ENCODE measurements at places on chromosomes 3 and 15.

GRCh38 chr3:31285833-31286486 is 246.8 kb upstream of the STT3B start:
- no peak for DNase-seq

DNA sequence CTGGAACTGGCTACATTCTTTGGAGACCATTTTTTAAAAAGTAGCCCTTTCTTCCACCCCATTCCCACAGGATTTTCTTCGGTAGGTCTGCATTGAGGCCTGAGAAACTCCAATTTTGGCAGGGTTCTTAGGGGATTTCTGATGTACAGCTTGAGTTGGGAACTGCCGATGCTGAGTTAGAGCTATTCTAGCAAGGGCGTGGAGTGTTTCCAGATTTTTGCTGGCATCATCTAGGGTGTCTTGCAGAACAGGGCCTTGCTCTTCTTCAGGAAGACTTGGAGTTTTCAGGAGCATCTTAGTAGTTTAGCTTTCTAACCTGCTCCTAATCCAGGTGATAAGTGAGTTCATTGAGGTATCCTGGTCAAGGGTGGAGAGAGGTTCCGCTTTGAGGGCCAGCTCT is 41.0 kb downstream of the SV2B start:
- no peak for DNase-seq

- DNase-seq: no peak
Observed at GRCh38 chr15:38819387-38819950, 254.9 kb upstream of the RASGRP1 start.

DNA sequence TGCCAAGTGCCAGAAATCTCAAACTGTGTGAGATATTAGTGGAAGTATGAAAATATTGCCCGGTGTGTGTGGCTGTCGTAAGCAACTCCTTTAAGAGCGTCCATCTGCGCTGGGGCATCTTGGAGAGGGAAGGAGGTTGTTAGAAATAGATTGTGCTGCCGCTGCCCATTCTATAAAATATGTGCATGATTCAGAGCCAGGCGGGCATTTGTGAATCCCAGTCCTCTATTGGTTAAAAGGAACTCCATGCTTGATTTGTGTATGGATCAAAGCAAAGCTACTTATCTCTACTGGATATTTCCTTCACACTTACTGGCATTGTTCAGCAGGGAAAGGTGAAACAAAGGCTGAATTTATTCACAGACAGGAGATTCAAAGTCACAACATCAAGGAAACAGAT is 89.6 kb upstream of the SNRK start:
- DNase-seq: no peak

DNA sequence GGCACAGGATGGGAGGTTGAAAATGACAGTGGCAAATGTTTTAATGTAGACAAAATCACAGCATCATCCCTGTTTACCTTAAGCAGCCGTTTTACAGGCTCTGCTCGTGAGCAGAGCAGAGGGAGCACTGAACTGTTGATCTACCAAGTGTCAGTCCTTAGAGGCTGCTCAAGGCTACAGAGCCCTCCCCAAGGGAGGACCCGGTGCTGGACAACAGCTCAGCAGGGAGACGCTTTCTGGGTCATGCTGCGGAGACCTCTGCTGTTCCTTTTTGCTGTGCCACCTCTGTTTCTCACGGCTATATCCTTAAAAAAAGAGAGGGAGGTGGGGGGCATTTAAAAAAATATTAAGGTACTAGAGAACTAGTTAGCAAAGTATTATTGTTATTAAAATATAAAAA is 400.2 kb downstream of the GABRB3 start:
- DNase-seq: no peak

- DNase-seq: peak; percentile 78
Observed at GRCh38 chr3:194472290-194472920, 14.4 kb downstream of the ATP13A3 start.

- peak; percentile 73 for DNase-seq
Observed at GRCh38 chr3:127455541-127456450, 134.7 kb downstream of the TPRA1 start.

- DNase-seq: no peak
Observed at GRCh38 chr3:39429466-39429865, 22.9 kb downstream of the RPSA start.

GRCh38 chr3:34703053-34703452 is 904.6 kb downstream of the PDCD6IP start:
- no peak for DNase-seq

- peak; percentile 18 for DNase-seq
Observed at GRCh38 chr3:99934975-99935797, 117.5 kb downstream of the CMSS1 start.

- DNase-seq: no peak
Observed at GRCh38 chr3:123202451-123202850, 708 bp downstream of the SEC22A start.

- no peak for DNase-seq
Observed at GRCh38 chr3:31661993-31662670, 129.4 kb downstream of the STT3B start.

GRCh38 chr3:42440924-42441323 is 30.5 kb upstream of the LYZL4 start:
- DNase-seq: no peak

GRCh38 chr15:73786538-73786937 is 33.4 kb upstream of the INSYN1 start:
- DNase-seq: no peak

GRCh38 chr3:18780959-18781358 is 355.8 kb upstream of the SATB1 start:
- DNase-seq: no peak

DNA sequence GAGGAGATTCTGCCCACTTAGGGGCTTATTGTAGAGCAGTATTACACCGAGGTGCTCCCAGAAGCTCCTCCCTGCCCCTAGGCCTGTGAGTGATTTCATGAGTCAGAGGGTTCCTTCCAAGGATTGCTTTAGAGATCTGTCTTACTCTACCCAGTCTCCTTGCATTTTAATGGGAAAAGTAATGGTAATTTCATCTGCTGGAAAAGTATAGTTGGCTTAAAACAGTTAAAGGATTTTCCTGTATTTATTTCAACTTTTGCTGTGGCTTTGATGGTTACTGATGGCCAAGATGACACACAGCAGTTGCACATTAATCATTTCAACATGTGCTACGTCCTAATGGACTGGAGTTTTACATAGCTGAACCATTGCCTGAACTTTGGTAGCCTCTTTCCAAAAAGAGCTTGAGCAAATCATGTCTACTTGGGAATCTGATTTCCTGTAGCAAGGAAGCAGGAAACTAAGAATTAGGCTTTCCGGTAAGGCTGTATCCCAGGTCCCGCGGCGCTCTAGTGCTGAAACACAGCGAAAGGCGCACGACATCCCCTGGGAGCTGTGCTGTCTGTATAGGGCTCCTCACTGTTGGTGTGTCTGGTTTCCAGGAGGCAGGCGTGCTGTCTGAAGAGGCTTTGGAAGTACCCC is 9.2 kb upstream of the PGPEP1L start:
- DNase-seq: peak; percentile 35

- DNase-seq: no peak
Observed at GRCh38 chr3:188974856-188975599, 196.7 kb upstream of the TPRG1 start.

- no peak for DNase-seq
Observed at GRCh38 chr3:6168256-6168655, 692.7 kb upstream of the GRM7 start.

GRCh38 chr3:42495393-42495792 is 7.0 kb upstream of the VIPR1 start:
- DNase-seq: no peak

DNA sequence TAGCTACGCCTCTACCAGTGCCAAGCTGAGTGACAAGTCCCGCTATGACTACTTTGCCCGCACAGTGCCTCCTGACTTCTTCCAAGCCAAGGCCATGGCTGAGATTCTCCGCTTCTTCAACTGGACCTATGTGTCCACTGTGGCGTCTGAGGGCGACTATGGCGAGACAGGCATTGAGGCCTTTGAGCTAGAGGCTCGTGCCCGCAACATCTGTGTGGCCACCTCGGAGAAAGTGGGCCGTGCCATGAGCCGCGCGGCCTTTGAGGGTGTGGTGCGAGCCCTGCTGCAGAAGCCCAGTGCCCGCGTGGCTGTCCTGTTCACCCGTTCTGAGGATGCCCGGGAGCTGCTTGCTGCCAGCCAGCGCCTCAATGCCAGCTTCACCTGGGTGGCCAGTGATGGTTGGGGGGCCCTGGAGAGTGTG is 5.7 kb downstream of the GRM2 start:
- no peak for DNase-seq

GRCh38 chr3:45011756-45012508 is 14.2 kb upstream of the CLEC3B start:
- no peak for DNase-seq

DNA sequence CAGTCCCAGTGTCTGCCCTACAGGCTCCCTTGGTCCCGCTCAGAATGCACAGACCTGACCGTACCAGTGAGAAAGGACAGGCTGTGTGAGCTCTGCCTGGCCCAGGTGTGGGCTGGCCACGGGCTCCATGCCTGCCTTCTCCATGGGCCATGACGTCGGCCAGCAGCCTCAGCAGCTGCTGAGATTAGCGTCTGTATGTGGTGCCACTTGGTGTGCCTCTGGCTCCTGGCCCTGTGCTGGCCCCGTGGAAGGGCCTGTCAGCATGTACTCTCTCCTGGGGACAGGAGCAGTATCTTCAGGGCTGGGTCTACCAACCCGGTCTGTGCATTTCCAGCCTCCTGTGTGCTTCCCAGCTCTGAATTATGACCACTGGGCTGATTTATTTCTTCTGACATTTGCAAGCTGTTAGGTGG is 25.7 kb downstream of the KLF13 start:
- no peak for DNase-seq

All from COLO829 (cell line).